ENCODE measurements at places on chromosomes 6 and 20. TPM values are rescaled to one million over a fixed set of nuclear protein-coding genes. Genes with fewer than 3 reads are reported as not detected.

Gene MAK
- not detected for total RNA-seq

DNA sequence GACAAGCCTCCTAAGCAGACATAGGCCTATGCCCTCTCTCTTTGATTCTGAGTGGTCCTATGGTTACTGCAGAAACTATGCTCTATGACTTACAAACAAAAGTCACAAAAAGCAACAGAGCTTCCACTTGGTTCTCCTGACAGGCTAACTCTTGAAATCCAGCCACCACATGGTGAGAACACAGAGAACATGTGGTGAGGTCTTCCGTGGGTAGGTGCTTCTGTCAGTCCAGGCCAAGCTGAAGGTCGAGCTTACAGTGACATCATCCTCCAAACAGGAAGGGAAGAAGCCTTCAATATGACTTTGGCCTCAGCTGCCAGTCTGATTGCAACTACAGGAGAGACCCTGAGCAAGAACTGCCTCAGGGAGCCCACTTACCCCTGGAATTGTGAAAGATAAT lies 265.5 kb downstream of the TBX18 start:
- H3K27me3 ChIP-seq: no peaks in the 10 kb centered on the region
- H3K27ac ChIP-seq: no peak overlapping the region
- no peak for DNase-seq

GRCh38 chr6:4819706-4820283 lies 43.6 kb downstream of the CDYL start:
- H3K27ac ChIP-seq: no peak overlapping the region
- H3K4me3 ChIP-seq: no peak overlapping the region
- peaks cover 20% of the 10 kb centered on the region for H3K4me1 ChIP-seq
- no peaks in the 10 kb centered on the region for H3K27me3 ChIP-seq
- H3K36me3 ChIP-seq: no peaks in the 10 kb centered on the region
- no peak for DNase-seq

DNA sequence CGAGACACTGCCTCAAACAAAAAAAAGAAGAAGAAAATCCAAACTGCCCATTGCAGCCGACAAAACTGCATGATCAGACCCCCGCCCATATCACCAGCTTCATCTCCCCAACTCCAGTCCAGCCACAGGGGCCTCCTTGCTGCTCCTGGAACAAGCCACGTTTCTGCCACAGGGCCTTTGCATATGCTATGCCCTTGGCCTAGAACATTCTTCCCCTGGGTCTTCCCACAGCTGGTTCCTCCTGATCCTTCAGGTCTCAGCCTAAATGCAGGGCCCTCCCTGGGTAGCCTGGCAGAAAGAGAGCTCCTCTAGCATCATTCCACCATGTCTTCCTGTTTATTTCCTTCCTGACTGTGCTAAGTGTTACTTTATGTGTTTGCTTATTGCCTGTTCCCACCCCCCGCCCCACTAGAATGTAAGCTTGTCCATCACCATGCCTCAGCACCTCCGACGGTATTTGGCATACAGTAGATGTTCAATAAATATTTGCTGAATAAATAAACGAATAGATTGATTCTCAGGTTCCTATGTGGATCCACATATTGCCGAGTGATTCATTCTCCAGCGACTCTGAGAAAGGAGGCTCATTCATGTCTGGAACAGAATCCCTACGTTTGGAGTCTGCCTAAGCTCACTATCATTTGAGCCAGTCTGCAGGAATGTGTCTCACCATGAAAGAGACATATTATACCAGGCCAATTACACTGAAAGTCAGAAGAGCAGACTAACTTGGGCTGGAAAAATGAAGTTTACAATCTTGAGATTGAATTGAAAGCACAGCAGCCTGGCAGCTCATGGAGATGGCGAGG lies 56.1 kb downstream of the NFATC2 start:
- H3K4me3 ChIP-seq: no peak overlapping the region
- peak overlapping the region; percentile 98 for H3K27ac ChIP-seq
- H3K4me1 ChIP-seq: peaks cover 50% of the 10 kb centered on the region
- H3K36me3 ChIP-seq: no peaks in the 10 kb centered on the region

GRCh38 chr20:41001497-41001896 lies 27.1 kb upstream of the TOP1 start:
- no peak overlapping the region for H3K4me3 ChIP-seq
- no peaks in the 10 kb centered on the region for H3K36me3 ChIP-seq
- DNase-seq: no peak
- peaks cover 37% of the 10 kb centered on the region for H3K4me1 ChIP-seq
- H3K27ac ChIP-seq: no peak overlapping the region

DNA sequence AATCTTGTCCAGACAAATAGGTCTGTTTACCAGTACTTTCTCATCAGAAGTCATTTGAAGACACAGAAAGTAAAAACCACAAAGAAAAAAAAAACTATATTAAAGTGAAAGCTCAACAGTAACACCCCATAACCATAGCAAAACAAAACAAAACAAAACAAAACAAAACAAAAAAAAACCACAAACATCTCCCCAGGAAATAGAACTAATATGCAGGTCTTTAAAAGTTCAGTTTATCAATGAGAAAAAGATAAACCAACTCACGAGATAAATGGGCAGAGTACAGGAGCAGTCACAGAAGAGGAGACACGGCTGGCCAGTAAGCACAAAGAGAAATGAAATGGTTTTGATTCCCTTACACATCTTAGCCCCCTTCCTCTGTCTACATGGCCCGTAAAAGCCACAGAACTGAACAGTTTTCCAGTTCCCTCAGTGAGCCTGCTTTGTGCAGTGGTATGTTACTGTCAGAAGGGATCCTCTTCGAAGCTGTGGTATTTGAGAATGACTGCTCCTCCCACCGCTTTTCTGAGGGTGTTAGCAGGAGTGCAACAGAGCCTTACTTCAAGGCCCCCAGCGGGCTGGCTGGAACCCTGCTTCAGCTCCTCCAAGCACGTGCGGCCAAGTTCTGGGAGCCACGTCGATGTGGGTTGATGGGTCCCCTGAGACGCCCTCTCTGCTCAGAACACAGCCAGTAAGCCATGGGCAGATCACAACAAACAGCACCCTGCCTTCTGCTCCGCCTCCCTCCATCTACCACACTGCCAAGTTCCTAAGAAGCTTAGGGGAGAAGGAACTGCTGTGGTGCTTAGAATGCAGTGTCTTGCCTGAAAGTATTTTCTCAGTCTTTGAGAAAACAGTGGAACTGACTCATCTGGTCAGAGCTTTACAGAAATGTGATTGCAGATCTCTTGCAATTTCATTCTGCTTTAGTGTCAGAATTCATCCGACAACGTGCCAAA lies 14.0 kb downstream of the UST start:
- peak overlapping the region; percentile 70 for H3K4me3 ChIP-seq
- no peak for DNase-seq

DNA sequence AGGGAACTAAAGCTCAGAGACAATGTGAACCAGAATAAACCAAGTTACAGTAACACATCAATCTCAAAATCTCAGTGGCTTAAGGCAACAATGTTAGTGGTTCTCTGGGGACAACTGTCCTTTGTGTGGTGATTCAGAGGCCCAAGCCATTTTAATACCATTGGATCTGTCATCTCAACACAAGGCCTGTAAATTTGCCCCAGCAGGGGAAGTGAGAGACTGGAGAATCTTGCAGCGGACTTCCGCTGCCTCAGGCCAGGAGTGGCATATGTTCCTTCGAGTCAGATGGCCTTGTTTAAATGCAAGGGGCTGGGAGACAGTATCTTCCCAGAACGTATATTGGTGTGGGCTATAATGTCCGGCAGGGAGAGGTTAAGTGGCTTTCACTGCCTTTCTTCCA lies 126.0 kb downstream of the CD83 start:
- peaks cover 6% of the 10 kb centered on the region for H3K27me3 ChIP-seq
- no peaks in the 10 kb centered on the region for H3K4me1 ChIP-seq
- no peak overlapping the region for H3K4me3 ChIP-seq
- DNase-seq: no peak
- H3K36me3 ChIP-seq: no peaks in the 10 kb centered on the region

DNA sequence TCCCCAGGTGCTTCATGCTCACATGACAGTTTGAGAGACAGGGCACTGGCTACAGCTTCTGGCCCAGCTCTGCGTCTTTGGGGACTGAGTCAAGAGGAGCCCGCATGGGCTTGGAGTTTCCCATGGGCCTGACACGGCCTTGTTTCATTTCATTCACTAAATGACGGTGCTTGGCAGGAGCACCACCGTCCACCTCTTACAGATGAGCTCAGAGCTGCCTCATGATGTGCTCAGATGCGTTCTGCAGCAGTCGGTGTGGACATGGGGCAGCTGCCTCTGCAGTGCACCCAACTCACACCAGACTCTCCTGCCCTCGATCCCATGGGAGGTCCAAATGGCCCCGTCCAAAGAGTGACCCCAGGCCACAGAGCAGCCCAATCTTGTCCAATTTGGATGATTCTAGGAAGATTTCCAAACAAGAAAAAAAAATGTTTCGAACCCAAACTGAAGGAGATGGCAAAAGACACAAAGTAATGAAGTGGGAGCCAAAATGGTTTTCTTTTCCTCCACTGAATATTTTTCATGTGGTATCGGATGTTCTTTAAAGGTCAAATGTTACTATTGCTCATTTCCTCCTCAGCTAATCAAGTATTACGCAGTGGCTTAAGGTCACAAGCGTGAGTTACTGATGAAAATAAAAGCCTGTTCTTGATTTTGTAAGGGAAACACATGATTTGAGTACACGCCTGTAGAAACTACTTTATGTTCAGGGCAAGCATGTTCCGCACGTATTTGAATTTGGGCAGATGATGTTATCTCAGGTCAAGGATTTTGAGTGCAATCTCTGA lies 524.2 kb downstream of the CDH26 start:
- peaks cover 8% of the 10 kb centered on the region for H3K27me3 ChIP-seq
- DNase-seq: no peak
- H3K27ac ChIP-seq: no peak overlapping the region
- H3K4me3 ChIP-seq: no peak overlapping the region
- no peaks in the 10 kb centered on the region for H3K36me3 ChIP-seq
- no peaks in the 10 kb centered on the region for H3K4me1 ChIP-seq

Gene BCAS4
- 7.6 TPM for total RNA-seq

- no peak overlapping the region for H3K27ac ChIP-seq
- H3K36me3 ChIP-seq: peaks cover 5% of the 10 kb centered on the region
- no peak for DNase-seq
- peaks cover 16% of the 10 kb centered on the region for H3K4me1 ChIP-seq
- H3K27me3 ChIP-seq: peaks cover 4% of the 10 kb centered on the region
- no peak overlapping the region for H3K4me3 ChIP-seq
Observed at GRCh38 chr6:4615231-4615630, 161.0 kb upstream of the CDYL start.

DNA sequence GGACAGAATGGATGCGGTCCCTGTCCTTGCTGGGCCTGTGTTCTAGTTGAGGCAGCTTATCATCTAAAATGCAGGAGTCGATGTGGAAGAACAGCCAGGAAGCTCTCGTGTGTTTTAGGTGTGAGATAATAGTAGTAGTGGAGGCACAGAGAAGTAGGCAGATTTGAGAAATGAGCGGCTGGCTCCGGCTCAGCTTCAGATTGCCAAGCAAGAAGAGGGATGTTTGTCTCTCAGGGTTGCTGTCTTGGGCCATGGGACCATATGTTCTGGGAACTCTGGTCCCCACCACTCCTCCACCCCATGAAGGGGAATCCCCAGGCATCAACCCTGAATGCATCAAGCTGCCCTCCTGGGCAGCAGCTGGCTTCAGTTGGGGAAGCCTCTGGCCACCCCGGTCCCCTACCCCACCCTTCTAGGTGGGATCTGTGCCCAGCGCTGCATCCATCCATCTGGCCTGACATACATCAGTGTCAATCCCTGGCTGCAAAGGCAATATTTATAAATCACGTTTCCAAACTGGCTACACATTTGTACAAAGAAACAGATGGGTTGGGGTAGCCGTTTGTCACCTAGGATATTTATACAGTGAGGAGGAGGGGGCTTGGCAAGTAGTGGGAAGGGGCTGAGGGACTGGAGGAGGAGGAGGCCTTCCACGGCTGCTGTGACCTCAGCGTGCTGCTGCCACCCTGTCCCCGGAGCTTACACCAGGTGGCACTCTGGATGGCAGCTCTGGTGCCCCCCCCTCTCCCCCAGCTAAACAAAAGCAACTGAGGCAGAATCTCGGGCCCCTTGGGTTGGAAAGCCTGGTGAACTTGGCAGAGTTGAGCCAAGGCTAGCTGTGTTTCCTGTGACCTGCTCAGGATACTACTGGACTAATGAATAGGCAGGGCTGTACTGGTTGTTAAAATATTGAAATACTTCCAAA lies 64.4 kb downstream of the CD40 start:
- H3K4me3 ChIP-seq: no peak overlapping the region
- no peaks in the 10 kb centered on the region for H3K36me3 ChIP-seq
- H3K27ac ChIP-seq: no peak overlapping the region

- no peaks in the 10 kb centered on the region for H3K27me3 ChIP-seq
- H3K27ac ChIP-seq: peak overlapping the region; percentile 58
- peaks cover 9% of the 10 kb centered on the region for H3K4me1 ChIP-seq
- no peak overlapping the region for H3K4me3 ChIP-seq
- H3K36me3 ChIP-seq: peaks cover 1% of the 10 kb centered on the region
- DNase-seq: no peak
Observed at GRCh38 chr6:161019324-161019839, 27.8 kb downstream of the MAP3K4 start.

GRCh38 chr20:15033891-15034290 lies 696.5 kb upstream of the FLRT3 start:
- H3K4me1 ChIP-seq: peaks cover 5% of the 10 kb centered on the region
- no peak overlapping the region for H3K4me3 ChIP-seq
- DNase-seq: no peak
- no peaks in the 10 kb centered on the region for H3K36me3 ChIP-seq

Gene TMEM244
- not detected for total RNA-seq

DNA sequence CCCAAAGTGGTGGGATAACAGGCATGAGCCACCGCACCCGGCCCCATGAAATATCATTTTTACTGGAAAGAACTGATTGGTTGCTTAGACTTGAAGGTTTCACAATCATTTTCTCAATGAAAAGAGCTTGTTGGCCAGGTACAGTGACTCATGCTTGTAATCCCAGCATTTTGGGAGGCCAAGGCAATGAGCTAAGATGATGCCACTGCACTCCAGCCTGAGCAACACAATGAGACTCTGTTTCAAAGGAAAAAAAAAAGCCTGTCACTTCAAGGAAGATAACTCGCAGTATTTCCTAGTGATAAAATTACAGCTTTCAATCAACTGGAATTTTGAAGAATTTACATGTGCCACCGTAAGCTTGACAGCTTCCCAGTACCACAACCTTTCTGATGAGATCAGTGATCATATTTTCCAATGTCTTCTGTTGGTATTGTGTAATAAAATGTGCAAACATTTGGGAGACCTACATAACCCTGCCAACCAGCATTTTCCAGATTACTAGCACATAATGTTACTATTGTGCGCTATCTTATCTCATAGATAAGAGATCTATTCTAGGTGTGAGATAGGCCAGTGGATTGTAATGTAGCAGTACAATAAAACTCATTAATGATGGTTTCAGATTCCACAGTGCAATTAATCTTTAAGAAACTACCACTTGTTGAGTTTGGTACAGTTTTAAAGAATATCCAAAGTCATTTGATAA lies 7.2 kb downstream of the PNLDC1 start:
- no peaks in the 10 kb centered on the region for H3K4me1 ChIP-seq
- no peak for DNase-seq
- H3K27me3 ChIP-seq: no peaks in the 10 kb centered on the region
- no peak overlapping the region for H3K4me3 ChIP-seq
- H3K27ac ChIP-seq: no peak overlapping the region
